Osteoblast (primary cell): ENCODE measurements at places on chromosomes 1 and 21.

GRCh38 chr21:31459457-31459856 is 115.4 kb upstream of the TIAM1 start:
- DNase-seq: no peak

- DNase-seq: no peak
Measured at GRCh38 chr1:220914283-220915116, 35.3 kb downstream of the HLX start.

- no peak for DNase-seq
Measured at GRCh38 chr21:42366292-42367010, at the start of gene TFF1. TSS of gene TFF1 (minus strand) at chr21:42366535. CDS start at chr21:42366495, 40 bp downstream.

GRCh38 chr1:5585256-5585655 is 407.0 kb downstream of the NPHP4 start:
- DNase-seq: no peak

DNA sequence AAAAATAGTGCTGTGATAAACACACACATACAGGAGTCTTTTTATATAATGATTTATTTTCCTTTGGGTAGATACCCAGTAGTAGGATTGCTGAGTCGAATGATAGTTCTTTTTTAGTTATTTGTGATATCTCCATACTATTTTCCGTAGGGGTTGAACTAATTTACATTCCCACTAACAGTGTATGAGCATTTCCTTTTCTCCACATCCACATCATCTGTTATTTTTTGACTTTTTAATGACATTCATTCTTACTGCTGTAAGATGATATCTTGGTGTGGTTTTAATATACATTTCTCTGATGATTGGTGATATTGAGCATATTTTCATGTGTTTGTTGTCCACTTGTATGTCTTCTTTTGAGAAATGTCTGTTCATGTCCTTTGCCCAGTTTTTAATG is 78.3 kb downstream of the NIBAN1 start:
- no peak for DNase-seq

DNA sequence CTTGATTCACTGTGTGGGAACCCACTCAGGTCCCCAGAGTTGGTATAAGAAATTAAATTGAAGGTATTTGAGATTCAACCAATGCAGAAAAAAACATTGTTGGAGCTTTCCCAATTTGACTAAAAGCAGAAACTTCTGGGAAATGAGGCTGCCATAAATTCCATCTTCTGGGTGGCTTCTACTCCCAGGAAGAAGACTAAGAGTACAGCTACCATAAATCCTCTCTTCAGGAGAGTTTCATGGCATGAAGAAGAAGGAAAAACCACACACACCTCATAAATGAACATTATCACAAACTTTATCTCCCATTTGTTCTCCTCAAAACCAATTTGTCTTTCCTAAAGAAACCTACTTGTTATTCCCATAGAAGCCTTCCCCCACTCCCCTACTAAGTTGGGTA is 283.9 kb downstream of the DPYD start:
- no peak for DNase-seq

GRCh38 chr1:155236451-155236850 is 18.8 kb downstream of the ENTREP3 start:
- no peak for DNase-seq

DNA sequence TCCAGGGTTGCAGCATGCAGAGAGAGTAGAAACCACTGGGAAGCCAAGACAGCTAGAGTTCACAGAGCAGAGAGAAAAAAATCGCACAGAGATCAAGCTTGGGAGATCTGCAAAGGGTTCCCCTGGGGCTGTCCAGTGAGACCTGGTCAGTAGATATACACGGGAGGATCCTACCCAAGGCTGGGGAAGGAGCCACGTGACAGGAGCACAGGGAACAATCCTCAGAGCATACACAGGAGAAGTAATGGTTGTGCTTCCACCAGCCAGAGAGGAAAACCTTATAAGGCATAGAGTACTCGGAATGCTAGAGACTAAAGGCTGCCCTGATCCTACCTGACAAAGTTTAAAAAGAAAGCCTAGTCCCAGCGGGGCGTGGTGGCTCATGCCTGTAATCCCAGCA is 53.9 kb downstream of the GABPA start:
- DNase-seq: no peak

DNA sequence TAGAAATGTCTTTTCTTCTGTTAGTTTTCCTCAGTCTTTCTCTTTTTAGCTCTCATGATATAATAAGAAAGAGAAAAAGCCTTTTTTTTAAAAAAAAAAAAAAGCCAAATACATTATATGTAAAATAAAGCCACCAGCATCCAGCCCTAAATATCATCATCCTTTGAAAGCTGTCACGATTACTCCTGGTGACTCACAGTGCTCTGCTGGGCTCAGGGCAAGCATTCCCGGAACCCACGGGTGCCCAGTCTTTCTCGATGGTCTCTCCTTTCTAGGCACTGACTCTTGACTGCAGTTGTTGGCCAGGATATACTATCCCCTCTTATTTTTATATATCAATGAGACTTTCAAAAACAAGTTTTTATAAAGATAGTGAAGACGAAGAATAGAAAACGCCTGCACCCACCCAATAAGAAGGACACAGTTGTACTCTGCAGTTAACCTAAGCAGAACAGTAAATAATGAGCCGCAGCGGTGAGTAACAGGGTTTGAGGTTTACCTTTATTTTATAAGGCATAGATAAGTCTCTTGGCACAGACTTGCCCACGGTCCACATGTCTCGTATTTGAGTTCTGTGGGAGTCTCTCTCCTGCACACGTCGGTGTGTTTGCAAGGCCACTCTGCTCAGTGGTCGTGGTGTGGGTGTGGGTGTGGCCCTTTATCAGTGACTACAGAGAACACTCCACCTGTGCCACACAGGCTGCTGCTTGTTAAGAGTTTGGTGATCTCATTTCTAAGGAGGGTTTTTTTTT is 15.7 kb upstream of the MX2 start:
- no peak for DNase-seq

DNA sequence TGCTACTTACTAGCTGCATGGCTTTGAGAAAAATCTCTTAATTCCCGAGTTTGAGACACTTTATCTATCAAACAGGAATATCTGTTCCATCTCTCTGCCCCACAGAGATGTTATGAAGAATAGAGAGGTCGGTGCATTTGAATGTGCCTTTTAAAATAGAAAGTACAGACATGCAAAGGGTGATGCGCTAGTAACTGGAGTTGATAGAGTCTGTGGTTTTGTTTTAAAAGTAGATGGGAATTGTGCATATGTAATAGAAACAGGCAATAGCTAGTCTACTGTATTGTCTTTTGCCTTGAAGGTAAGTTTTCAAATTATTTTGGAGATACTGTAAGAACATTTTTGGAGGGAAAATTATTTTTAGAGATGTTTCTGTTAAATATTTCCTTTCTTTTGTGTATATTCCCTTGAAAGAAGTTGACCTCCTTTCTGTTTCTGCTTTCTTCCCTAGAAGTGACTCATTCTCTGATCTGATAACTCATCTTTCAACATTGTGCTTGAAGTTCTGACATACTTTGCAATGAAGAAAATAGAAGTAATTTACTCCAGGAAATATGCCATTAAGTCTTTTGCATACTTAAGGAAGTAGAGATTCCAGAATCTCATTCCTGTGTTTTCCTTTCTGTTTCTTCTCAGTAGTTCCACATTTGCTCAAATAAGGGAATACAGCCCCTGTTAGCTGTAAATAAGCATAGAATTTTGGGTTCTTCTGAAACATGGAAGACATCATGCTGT is 151.6 kb downstream of the SDCCAG8 start:
- DNase-seq: peak; percentile 83

- DNase-seq: no peak
Measured at GRCh38 chr1:110581682-110582145, 24.4 kb downstream of the KCNA2 start.

DNA sequence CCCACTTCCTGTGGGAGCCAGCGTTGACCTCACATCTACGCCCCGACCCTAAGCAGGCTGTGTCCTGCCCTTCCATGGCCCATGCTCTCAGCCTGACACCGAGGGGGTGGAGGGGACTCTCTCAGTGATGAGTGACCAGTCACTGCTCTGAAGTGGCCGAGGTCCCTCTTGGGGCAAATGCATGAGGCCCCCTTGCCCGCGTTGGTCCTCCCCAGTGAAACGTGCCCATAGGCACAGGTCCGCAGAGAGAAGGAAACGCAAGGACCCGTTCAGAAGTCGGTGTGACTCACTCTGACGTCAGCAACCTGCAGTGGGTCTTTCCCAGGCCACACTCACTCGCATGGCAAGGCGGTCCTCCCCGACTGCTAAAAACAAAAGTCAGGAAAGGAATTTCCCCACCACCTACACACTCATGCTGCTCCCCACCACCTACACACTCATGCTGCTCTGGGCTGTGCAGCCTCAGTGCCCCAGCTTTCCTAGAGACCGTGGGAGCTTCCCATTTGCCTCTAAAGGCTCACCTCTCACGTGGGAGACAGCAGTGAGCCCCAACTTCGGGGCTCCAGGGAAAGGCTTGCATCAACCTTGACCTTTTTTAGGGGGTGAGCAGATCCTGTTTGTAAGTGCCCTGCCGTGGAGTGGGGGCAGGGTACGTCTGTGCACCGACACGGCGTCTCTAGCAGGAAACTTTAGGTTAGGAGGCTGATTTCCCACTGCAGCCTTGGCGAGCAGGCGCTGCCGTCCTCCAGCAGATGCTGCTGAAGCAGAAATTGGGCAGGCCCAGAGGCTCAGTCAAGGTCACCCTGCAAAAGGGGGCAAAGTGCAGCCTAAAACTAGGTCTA is 11.4 kb downstream of the UBASH3A start:
- no peak for DNase-seq

DNA sequence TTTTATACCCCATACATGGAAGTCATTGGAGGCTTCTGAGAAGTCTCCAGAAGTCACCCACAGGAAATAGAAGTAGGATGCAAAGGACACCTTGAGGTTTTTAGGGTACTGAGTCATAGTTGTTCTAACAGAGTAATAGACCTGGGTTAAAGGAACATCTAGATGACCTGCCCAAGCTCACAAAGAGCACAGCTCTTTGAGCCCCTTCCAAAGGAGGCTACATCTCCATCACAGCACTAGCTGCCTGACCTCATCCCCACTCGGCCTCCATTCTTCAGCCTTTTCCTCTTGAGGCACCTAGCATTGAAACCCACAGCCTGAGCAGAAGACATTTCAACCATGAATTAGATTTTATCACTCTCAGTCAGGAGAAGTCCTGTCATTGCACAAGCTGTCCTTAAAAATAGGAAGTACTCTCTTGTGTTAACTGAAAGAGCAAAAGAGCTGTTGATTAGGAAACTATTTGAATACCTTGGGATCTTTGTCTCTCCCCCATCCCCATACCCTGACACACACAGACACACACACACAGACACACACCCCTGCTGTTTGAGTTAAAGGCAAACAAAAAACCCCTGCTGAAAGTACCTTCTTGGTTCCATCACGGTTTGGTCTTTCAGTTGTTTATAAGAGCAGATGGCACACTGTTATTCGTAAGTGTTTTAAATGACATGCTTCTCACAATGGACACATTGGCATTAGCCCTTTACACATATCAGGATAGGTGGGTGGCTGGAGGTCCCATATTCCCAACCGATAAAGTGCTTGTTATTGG is 22.2 kb downstream of the MKNK1 start:
- DNase-seq: no peak

DNA sequence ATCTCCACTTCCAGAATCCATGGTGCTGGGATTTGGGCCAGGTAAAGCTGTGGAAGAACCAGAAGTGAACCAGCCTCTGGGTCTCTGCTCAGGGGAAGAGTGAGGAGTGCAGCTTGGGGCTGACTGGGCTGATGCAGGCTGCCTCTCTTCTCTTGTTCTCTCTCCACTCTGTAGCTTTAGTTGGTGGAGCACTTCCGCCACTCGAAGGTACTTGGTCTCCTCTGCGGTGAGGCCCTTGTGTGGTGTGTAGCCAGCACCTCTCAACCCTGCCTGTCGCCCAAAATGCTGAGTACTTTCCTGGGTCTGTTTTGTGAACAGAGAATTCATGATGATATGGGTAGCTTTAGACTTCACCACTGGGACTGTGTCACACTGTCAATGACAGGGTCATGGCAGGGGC is 63.2 kb downstream of the URB2 start:
- DNase-seq: no peak

DNA sequence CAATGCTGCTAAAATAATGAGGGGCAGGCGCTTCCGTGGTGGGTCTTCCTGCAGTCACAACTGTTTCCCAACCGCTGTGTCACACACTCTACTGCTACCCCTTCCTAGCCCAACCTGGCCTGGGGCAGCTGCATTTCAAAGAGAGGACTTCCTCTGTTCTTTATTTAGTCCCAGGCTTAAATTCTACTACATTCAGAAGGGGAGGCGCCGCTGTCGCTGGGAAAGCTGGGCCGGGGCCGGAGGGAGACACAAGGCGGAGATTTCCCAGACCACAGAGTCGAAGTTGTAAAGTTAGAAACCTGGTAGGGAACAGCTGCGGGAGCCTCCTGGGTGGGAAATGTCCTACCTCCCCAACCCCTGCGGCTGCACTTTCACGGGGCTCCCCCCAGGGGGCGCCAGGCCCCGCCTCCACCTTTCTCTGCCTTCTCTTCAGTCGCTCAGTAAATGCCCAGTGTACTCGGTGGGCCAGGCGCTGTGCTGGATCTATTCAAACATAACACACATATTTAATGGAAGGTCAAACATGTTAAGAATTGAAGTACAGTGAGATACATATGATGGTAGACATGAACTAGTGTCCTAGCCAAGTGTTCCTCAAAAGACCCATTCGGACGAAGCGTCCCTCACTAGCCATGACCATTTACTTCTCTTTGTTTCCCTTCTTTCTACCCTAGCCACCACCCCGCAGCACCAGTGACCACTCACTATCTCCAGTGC is 23.1 kb downstream of the DYRK3 start:
- peak; percentile 88 for DNase-seq

GRCh38 chr1:107689159-107689558 is 275.8 kb downstream of the VAV3 start:
- no peak for DNase-seq

- DNase-seq: no peak
Measured at GRCh38 chr1:8627728-8628127, 189.7 kb downstream of the RERE start.

DNA sequence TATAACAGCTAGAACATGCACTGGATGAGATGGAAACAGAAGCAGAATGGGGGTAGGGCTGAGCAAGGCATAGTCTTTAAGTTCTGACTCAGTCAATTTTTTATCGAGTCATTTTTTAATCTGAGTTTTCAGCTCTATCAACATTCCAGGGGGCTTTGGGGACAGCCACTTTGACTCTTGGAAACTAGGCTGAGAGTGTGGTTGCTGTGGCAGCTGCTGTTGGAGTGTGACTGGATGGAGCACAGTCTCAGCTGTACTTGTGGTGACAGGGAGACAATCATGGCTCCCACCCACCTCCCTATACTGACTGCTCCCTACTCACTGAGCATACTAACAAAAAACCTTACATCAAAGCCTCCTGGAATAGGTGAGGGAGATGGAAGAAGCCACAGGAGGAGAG is 25.0 kb downstream of the GJA5 start:
- no peak for DNase-seq
